ENCODE measurements at places on chromosomes 12 and 14. TPM values are rescaled to one million over a fixed set of nuclear protein-coding genes. Genes with fewer than 3 reads are reported as not detected.

MYF6 gene
- 0.20 TPM for polyA plus RNA-seq

CARMIL3 gene
- polyA plus RNA-seq, result 3.7 TPM

GLI1 gene
- 16.4 TPM for polyA plus RNA-seq

P3H3 gene
- polyA plus RNA-seq, result 35.2 TPM

CABP1 gene
- 4.7 TPM for polyA plus RNA-seq

AGAP2 gene
- polyA plus RNA-seq, result 0.89 TPM

LPAR5 gene
- polyA plus RNA-seq, result 0.96 TPM

INTS13 gene
- 44.2 TPM for polyA plus RNA-seq

PZP gene
- 0.88 TPM for polyA plus RNA-seq

LDHB gene
- 1,498 TPM for polyA plus RNA-seq

MUCL1 gene
- not detected for polyA plus RNA-seq

NTS gene
- polyA plus RNA-seq, result 10.4 TPM

PACS2 gene
- polyA plus RNA-seq, result 86.0 TPM

CD63 gene
- 647 TPM for polyA plus RNA-seq

ERG28 gene
- polyA plus RNA-seq, result 33.0 TPM

BICDL1 gene
- polyA plus RNA-seq, result 35.3 TPM

PAX9 gene
- polyA plus RNA-seq, result 0.27 TPM

PRH2 gene
- polyA plus RNA-seq, result 0.56 TPM

SELPLG gene
- polyA plus RNA-seq, result 1.7 TPM

UTP20 gene
- polyA plus RNA-seq, result 20.3 TPM

ADAM21 gene
- polyA plus RNA-seq, result 0.65 TPM

IRAK3 gene
- polyA plus RNA-seq, result 3.6 TPM

PROX2 gene
- 1.2 TPM for polyA plus RNA-seq

GZMB gene
- not detected for polyA plus RNA-seq

APOLD1 gene
- 14.2 TPM for polyA plus RNA-seq

ANG gene
- 3.3 TPM for polyA plus RNA-seq

ANKRD33 gene
- polyA plus RNA-seq, result 0.16 TPM

ALG10B gene
- polyA plus RNA-seq, result 12.9 TPM

CLMN gene
- 22.0 TPM for polyA plus RNA-seq

UBR7 gene
- polyA plus RNA-seq, result 38.0 TPM

IAPP gene
- polyA plus RNA-seq, result not detected

HHIPL1 gene
- polyA plus RNA-seq, result 1.5 TPM

All from renal cortex interstitium (tissue), 15 donors.